ENCODE measurements at places on chromosomes 12 and 14. TPM values are rescaled to one million over a fixed set of nuclear protein-coding genes. Genes with fewer than 3 reads are reported as not detected.

The SYNJ2BP gene
- total RNA-seq, result 11.9 TPM

The SYT1 gene
- total RNA-seq, result not detected

The DNAAF2 gene
- total RNA-seq, result 6.7 TPM

The ACACB gene
- 0.90 TPM for total RNA-seq

The MSI1 gene
- 1.5 TPM for total RNA-seq

The CD4 gene
- 2.6 TPM for total RNA-seq

The P2RX7 gene
- not detected for total RNA-seq

The TMEM63C gene
- total RNA-seq, result not detected

The IL26 gene
- total RNA-seq, result 0.32 TPM

The TAMALIN gene
- total RNA-seq, result 20.4 TPM

The SALL2 gene
- total RNA-seq, result 11.0 TPM

The FGF23 gene
- total RNA-seq, result not detected

The BICDL1 gene
- not detected for total RNA-seq

Measured in cardiac atrium fibroblast (primary cell).